ENCODE measurements at places on chromosomes 5 and 9. TPM values are rescaled to one million over a fixed set of nuclear protein-coding genes. Genes with fewer than 3 reads are reported as not detected.

GRCh38 chr5:172441262-172441751 lies 13.0 kb downstream of the SH3PXD2B start:
- DNase-seq: no peak

DNA sequence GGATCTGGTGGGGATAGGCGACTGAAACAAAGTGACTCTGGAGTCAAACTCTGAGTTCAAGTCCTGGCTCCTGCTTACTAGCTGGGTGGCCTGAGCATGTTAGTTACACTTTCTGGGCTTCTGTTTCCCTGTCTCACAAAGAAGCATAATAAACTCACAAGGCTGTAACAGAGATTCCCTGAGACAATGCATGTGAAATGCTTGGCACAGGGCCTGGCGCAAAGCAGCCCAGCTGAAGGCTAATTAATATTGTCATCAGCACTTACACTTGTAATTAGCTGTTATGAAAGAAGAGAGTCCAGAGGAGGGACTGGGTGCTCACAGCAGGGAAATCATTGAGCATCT lies 64.1 kb upstream of the SPOCK1 start:
- DNase-seq: no peak

- DNase-seq: no peak
Observed at GRCh38 chr9:97563458-97564135, 62.1 kb downstream of the TMOD1 start.

Gene UQCRQ
- total RNA-seq: 540 TPM

Gene C5orf58
- not detected for total RNA-seq

Gene JAKMIP2
- total RNA-seq: 1.1 TPM
